ENCODE measurements at places on chromosomes 3 and 15.

DNA sequence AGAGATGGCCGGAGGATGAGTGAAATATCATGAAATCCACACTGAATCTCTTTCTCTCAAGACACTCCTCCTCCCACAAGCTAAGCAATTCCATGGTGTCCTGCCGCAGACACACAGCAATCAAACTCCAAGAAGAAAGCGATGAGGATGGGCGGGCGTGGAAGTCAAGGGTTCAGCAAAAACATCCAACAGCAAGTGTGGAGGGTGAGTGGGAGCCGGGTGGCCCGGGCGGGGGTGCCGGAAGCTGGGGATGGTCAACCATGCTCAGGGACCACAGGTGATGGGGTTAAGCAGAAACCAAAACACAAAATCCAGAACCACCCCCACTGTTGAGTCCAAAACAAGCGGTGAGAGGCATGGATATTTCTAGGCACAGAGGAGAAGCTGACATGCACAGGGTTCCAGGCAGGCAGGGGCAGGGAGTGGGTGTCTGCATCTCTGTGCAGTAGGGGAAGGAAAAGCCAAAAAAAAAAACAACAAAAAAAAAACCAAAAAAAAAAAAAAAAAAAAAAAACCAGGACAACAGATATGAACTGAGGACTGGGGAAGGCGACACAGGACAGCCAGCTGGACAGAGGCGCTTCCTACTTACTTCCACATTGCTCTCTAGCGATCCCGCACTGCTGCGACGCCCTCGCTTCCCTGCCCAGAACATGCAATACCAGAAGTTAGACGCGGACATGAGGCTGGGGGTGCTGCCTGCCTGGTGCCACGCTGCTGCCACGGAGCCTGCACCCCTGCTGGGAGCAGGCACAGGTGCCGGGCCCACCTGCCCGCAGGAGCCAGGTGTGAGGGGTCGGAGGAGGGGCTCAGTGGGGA lies 61.0 kb upstream of the RPL32 start:
- DNase-seq = no peak

- DNase-seq = no peak
Measured at GRCh38 chr3:88641033-88641604, 466.3 kb upstream of the EPHA3 start.

DNA sequence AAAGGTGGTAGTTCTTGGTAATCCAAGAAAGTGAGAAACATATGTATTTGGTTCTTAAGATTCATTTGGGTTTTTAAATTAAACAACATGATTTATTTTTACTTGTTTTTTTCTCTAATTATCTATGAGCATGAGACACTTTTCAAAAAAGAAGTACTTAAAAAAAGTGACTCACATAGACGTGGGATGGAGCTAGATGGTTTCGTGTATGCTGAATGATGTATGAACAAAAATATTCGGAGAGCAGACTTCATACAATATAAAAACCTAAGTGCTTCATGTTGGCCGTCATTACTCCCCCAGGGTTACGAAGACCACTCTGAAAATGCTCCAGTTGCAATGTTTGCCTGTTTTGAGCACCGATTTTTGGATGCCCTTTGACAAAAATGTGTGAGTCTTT lies 90.9 kb downstream of the RORA start:
- no peak for DNase-seq

- no peak for DNase-seq
Measured at GRCh38 chr3:98010194-98010882, 24.8 kb downstream of the GABRR3 start.

DNA sequence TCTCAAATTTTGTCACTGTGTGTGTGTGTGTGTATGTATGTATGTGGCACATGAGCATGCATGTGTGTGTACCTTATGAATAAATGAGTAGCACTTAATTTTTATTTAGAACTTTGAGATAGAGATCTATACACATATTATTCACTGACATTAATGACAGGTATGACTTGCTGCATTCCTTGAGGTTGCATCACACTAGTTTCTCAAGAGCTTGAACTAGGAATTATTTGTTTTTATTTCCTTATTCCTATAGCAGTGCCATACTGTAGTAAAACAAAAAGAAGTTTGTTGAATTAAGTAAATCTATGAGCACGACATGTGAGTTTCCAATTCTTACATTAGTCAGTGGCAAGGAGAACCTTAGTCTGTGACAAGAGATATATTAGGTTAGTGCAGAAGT lies 943.9 kb downstream of the ROBO1 start:
- DNase-seq = no peak

DNA sequence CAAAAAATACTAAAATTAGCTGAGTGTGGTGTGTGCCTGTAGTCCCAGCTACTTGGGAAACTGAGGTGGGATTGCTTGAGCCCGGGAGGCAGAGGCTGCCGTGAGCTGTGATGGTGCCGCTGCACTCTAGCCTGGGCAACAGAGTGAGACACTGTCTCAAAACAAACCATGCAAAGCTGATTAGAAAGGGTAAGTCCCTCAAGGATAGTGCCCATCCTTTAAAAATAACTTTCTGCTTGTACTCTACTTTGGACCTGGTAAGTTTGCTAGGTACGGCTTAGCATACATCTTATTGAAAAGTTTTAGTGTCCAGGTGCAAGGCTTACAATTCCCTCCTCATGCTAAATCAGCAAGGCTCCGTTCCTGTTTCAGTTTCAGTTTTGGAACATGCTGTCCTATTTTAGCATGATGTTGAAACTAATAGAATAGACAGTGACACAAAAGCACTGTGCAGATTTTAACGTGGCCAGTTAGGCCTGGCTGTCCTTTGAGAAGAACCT lies 21.4 kb downstream of the FEM1B start:
- DNase-seq = no peak

GRCh38 chr15:73747847-73748590 lies 5.1 kb downstream of the INSYN1 start:
- DNase-seq = no peak

GRCh38 chr15:98614681-98615080 lies 33.7 kb upstream of the IGF1R start:
- no peak for DNase-seq

GRCh38 chr3:23052620-23053019 lies 150.5 kb upstream of the UBE2E2 start:
- DNase-seq = no peak

DNA sequence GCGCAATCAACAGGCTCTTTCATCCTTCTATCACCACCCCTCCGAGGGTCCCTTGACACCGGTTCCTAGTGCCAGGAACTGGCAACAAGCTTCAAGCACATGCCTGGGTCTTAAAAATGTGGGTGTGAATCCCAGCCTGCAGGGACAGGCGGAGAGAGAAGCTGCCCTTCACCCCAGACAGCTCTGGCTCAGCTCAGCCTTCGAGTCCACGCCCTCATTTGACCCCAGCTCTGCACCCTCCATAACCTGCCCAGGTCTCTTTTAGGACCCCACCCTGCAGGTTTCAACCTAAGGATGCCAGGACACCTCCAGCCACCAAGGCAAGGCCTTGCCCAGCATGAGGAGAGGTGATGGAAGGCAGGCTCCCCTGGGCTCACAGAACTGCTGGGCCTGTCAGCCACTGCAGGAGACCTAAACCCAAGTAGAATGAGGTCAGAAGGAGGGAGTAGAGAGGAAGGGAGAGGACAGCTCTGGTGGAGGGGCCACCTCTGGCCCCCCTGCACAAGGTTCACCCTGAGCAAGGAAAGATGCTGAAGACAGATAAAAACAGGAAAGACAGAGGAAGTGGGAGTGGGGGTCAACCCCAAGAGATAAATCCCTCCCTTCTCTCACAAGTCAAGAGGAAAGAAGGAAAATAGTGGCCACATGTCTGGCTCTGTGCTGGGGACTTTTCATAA lies 2.6 kb upstream of the LOXL1 start:
- no peak for DNase-seq

DNA sequence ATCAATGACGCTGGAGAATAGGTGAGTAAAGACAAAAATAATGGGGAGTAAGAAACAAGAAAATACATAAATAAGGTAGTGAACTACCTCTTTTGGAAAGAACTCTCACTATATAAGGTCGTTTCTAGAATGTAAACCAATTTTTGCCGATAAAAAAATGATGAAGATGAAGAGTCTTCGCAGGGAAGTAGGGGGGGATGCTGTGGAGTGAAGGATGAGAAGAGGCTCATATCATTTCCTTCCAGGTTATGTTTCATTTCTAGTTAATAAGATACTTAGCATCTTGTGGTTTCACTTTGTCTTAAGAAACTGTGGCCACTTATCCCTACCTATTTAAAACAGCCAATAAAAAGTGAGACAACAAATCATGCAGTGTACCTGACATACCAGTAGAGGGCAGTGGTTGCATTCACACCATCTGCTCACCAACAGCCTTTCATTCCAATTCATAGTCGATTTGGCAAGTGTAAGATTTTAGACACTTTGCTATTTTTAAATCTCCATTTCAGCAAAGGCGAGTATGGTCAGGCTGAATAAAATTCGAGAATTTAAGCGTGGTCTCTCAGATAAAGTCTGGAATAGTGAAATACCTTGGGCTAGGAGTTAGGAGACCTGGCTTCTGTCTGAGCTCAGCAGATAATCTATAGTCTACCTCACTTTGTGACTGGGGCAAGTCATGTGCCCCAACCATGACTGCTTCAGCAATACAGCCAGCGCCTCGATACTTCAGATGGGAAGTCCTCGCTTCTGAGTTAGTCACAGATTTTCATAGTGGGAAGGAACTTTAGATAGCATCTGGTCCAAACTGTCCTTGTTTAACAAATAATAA lies 28.9 kb upstream of the ICE2 start:
- DNase-seq = peak; percentile 38

DNA sequence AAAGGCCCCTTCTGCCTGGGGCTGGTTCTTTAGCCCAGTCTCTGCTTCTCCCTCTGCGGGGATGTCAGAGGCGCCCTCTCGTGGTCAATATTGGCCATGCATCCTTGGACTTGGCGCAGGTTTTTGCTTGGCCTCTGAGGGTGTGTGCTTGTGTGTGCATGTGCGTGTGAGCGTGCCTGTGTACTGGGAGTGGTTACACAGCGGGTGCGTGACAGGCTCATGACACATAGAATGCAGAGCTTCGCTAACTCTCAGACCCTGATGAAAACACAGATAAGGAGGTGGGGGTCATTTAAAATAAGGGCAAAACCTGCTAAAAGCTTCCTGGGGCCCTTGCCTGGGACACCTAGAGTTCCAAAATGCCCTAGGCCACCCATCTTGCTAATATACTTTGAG lies 160.9 kb downstream of the SMAD6 start:
- DNase-seq = peak; percentile 40

DNA sequence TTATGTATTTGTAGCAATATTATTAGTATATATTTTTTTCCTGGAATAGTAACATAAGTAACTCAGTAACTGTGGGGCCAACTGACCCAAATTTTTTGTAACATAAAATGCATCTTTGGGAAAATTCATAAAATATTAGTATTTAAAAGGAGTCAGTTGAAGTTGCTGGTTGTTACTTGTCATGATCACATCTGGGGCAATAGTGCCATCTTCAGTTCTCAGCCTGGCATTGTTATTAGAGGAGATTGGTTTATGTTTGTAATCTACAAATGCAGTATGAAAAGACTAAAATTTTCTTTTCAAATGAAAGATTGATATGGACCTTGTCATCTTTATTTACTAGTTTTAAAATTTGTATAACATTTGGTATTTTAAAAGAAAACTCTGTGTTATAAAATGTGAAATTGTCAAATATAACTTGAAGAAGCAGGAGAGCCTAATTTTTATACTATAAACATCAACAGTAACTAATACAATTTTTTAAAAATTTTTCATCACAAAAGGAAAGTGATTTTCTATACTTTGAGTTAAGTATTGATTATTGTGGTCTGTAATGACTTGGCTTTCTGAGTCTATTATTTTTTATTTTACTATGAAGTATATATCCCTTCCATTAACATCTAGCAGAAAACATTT lies 38.8 kb upstream of the MLF1 start:
- no peak for DNase-seq

GRCh38 chr3:97942801-97943546 lies 29.3 kb downstream of the RIOX2 start:
- no peak for DNase-seq

- DNase-seq = no peak
Measured at GRCh38 chr3:95265129-95265528, 1202.3 kb downstream of the NSUN3 start.

DNA sequence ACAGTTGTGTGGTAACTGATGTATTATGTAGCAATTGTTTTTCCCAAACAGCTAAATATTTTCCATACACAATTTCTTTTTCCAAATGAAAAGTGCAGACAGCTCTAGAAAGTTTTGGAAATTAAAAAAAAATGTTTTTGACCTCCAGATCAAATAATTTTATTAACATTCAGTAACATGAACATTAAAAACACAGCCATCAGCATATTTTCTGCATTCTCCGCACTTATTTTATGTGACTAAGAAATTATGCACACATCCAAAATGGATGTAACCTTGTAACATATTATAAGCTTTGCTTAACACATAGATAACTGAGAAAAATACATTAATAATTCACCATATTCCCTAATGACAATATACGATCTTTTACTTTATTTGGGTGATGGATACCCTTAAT lies 224.6 kb downstream of the VGLL3 start:
- DNase-seq = no peak
